Central memory CD4-positive, alpha-beta T cell (primary cell): ENCODE measurements at places on chromosomes 12 and 14.

GRCh38 chr14:102321456-102322422 lies 2.2 kb downstream of the ZNF839 start:
- DNase-seq: no peak

DNA sequence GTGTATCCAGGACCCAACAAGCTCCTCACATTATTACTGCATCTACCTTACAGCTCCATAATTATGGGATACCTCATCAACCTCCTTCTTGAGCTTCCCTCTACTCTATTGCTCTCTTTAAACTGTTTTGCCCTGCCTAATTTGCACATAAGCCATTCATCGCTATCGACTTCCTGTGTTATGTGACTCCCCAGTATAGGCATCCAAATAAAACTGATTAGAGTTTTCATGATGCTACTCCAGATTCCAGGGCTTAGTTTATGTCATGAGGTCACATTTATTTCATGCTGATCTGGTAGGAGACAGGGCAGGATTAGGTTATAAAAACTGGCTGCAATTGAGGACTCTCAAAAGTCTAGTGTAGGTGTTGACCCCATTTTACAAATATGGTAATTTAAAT lies 569.9 kb upstream of the MGAT4C start:
- DNase-seq: no peak

DNA sequence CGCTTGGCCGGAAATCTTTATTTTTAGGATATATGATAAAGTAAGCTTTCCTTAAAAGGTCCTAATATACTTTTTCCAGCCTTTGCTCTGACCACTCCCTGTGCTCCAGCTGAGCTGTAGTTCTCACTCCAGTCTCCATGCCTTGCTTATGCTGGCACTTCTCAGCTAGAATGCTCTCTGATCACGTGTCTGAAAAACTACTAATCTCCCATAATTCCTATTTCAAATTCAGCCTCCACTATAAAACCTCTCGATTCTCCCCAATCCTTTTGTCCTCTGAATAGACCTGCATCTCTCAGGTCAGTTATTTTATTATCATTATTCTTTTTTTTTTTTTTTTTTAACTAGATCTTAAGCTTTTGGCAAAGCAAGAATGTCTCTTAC lies 3.7 kb downstream of the BIN2 start:
- no peak for DNase-seq

DNA sequence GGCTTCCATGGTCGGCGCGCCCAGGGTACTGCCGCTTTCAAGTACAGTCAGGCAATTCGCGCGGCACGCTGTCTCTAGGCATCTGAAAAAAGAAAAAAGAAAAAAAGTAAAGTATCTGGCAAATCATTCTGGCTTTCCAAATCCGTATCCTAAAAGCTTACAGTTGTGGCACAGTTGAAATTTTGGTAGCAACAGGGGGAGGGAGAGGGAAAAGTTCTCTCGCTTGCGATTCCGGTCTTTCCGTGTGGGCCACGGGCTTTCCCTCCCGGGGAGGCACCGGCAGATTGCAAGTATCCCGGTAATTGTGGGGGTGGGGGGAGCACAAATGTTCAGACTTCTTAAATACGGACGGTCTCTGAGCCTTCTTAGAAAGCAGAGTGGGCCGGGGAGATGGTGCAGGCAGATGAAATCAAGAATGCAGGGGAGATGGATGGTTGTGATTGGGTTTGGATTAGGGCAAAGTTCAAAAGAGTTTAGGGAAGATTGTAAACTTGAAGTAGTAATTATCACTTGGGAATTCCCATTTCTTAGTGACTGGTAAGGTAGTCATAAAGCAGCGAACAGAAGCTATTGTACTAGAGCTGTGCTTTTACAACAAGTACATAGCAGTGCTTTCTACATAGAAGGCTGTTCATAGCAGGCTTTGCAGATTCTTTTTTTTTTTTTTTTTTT lies 1.2 kb downstream of the SOCS2 start:
- DNase-seq: peak; percentile 25

GRCh38 chr14:102693006-102693755 lies 84.1 kb upstream of the TRAF3 start:
- DNase-seq: no peak
